Karpas-422 (cell line): ENCODE measurements at places on chromosomes 5 and 9.

GRCh38 chr5:54440456-54440893 lies 15.0 kb upstream of the HSPB3 start:
- DNase-seq = peak; percentile 57

- DNase-seq = no peak
These were observed 76.2 kb upstream of the IL6ST start for GRCh38 chr5:56070851-56071465.

- DNase-seq = no peak
These were observed 25.3 kb downstream of the PHF2 start for GRCh38 chr9:93601666-93602065.

DNA sequence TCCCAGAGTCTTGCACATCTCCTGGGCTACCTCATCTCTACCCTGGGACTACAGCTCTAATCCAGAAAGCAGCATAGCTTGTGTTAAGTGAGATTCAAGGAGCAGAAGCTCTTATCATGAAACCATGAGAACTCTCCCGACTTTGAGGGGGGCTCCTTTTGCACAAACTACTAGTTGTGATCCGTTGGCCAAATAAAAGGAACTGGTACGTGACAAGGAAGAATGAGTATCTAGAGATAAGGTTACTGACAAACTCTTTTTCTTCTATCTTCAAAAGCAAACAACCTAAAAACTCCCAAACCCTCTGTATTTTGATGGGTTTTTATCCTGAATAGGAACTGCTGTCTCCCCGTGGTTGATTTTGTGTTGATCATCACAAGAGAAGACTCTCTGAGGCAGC lies 168.5 kb downstream of the SLC24A2 start:
- no peak for DNase-seq

- no peak for DNase-seq
These were observed 246.0 kb downstream of the YTHDC2 start for GRCh38 chr5:113759505-113759904.

DNA sequence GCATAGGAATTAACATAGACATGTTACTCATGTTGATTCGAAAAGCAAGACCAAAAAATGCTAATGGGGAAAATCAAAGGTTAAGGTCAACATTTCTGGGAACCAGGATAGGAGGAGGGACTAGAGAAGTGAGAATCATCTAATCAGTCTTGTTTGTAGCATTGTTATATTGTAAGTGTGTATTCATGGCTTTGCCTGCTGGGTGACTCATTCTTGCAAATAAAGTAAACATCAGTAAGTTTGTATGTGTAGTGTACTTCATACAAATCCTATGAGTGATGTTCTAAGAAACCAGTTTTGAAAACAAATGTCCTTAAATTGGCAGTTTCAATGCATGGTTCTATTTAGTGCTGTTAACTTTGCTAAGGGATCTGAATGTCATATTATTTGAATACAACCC lies 79.0 kb upstream of the TMEM252 start:
- no peak for DNase-seq

DNA sequence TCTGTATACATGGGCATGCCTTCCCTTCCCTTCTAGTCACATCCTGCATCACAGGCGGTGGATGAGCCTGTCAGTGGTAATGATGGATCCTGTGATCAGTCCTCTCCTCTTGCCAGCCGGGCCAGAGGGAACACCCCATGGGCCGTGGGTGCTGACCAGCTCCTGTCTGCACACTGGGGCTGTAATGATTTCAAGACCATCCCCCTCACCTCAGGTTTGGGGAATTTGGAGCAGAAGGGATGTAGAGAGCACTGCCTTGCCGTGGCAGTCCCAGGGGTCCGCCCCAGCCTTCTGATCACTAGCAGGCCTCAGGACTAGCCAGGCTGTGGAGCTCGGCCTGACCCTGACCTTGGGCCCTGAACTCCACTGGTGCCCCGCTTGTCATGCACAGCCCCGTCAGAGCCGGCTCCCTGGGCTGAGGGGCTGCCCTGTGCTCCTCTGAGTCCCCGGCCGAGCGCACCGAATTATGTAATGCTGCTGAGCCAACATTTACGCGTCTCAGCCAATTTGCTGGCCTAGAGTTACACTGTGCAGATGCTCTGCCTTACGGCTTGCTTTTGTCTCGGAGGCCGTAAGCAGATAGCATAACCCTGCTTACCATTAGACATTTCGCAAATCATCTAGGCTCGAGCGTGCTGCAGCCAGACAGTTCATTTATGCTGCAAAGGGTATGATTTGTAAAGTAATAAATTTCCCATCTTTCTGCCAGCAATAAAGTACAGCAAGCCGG lies 155.3 kb downstream of the MACROH2A1 start:
- DNase-seq = no peak

- peak; percentile 75 for DNase-seq
These were observed 790 bp upstream of the IARS1 start for GRCh38 chr9:92294297-92294676.

GRCh38 chr5:88778736-88779135 lies 104.2 kb downstream of the MEF2C start:
- no peak for DNase-seq

GRCh38 chr5:17470064-17470463 lies 28.0 kb upstream of the TAF11L2 start:
- DNase-seq = no peak

GRCh38 chr5:160867976-160868375 lies 16.0 kb upstream of the ATP10B start:
- no peak for DNase-seq

- no peak for DNase-seq
These were observed 443.8 kb downstream of the LRRC70 start for GRCh38 chr5:63022403-63022802.

GRCh38 chr9:137820161-137820855 lies 57.3 kb upstream of the CACNA1B start:
- no peak for DNase-seq

GRCh38 chr5:27451377-27451776 lies 413.0 kb upstream of the CDH9 start:
- no peak for DNase-seq

- DNase-seq = no peak
These were observed 111.0 kb upstream of the PTCH1 start for GRCh38 chr9:95627802-95628201.

- DNase-seq = no peak
These were observed 522.3 kb upstream of the NUDT12 start for GRCh38 chr5:104084896-104085295.

- no peak for DNase-seq
These were observed 303.9 kb downstream of the ICE1 start for GRCh38 chr5:5726401-5726800.

DNA sequence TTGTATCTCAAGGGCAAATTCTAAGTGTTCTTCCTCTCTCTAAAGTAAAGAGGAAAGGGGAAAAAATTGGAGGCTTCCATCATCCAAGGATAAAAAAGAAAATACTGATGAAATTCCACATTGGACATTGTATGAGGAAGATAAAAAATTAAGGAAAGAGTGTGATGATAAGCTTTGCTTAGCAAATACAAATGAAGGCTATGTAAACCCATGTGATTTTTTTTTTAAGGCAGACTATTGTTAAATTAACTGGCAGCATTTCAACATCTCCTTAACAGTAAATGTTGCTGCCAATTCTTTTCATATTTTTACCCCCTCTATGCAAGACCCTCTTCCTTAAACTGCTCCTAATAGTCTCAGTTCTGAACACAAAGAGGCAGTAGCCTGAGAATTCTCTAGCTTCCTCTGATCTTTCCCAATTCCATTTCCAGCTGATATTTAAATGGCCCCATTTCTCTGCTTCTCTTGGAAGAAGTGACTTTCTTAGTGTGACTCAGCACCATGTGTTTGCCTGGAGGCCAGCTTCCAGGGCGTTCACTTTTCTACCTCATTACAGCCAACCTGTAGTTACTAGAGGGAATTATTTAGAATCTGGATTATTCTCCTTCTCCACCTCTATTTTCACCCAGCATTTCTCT lies 159.7 kb downstream of the TLE1 start:
- DNase-seq = no peak

DNA sequence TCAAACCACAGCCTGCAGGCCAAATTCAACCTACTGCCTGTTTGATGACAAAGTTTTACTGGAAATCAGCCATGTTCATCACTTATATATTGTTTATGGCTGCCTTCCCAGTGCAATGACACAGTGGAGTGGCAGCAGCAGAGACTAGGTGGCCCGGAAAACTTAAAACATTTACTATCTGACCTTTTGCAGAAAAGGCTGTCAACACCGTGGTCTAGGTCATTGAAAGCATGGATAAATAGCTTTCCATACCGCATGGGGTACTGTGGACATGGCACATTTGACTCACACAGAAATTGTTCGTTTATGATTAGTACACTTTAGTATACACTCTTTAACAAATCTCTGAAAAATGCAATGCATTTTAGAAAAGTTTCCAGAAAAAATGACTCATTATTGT lies 298.3 kb upstream of the EFNA5 start:
- no peak for DNase-seq

DNA sequence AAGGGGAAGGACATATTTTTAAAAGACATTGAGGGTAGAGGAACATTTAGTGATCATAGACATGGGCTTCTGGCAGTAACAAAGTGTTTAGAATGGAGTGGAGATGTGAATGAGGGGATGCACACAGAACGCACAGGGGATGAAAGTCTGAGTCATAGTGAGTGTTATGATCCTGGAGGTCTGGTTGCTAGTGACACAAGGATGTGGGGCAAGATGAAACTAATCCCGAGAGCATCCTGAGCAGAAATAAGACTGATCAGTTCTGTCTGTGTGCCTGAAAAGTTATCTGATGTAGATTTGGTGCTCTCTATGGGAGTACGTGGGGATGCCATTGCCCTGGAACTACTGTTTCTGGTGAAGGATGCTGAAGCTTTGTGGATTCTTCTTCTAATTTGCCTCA lies 141.1 kb downstream of the CHSY3 start:
- no peak for DNase-seq

DNA sequence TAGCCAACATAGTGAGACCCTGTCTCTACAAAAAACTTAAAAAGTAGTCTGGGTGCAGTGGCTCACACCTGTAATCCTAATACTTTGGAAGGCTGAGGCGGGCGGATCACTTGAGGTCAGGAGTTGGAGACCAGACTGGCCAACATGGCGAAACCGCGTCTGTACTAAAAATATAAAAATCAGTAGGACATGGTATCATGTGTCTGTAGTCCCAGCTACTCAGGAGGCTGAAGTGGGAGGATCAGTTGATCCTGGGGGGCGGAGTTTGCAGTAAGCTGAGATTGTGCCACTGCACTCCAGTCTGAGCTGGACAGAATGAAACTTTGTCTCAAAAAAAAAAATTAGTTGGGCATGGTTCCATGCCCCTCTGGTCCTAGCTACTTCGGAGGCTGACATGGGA lies 57.9 kb upstream of the MIER3 start:
- no peak for DNase-seq

DNA sequence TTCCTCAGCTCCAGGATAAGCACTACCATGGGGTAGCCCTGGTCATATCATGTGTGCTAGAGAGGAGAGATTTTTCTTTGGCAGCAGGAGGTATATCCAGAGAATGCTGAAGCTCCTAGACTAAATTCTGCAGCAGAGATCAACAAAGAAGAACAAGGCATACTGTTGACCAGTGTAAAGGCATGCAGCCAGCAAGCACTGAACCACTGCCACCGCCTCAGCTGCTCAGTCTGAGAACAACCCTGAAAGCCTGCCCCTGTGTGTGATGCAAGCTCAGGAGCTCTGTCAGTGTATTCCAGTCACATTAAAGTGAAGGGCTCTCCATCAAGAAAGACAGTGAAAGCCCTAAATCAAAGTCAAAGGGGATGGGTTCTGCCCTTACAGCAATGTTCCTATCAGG lies 439.5 kb upstream of the CD180 start:
- DNase-seq = no peak

- no peak for DNase-seq
These were observed 348.5 kb upstream of the RIOK2 start for GRCh38 chr5:97531549-97531948.

GRCh38 chr9:111063332-111063731 lies 25.1 kb upstream of the LPAR1 start:
- DNase-seq = no peak

DNA sequence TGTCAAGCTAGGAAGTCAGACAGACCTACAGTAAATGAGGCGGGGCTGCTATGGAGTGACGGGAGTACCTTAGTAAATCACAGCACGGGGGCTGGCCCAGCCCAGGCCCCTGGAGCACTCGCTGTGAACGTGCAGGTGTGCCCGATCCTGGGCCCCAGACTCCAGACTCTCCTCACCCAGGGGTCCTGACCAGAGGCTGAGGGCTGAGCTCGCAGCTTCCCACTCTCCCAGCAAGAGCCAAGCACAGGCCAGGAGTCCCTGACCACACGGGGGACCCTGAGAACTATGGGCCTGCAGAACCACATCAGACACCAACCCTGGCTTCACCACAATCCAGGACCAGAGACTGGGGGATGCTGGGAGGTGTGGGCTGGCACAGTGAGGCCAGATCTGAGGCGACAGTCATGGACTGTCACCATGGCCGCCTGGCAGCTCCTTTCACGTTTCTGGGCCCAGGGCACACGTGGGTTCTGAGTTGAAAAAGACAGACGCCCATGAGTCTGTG lies 73.4 kb downstream of the ADAMTS2 start:
- DNase-seq = no peak

GRCh38 chr5:141954194-141954593 lies 3.8 kb downstream of the PCDH12 start:
- DNase-seq = no peak

GRCh38 chr9:127974001-127974768 lies 6.6 kb downstream of the EEIG1 start:
- DNase-seq = no peak

GRCh38 chr9:97316904-97317303 lies 9.4 kb downstream of the CCDC180 start:
- DNase-seq = no peak

DNA sequence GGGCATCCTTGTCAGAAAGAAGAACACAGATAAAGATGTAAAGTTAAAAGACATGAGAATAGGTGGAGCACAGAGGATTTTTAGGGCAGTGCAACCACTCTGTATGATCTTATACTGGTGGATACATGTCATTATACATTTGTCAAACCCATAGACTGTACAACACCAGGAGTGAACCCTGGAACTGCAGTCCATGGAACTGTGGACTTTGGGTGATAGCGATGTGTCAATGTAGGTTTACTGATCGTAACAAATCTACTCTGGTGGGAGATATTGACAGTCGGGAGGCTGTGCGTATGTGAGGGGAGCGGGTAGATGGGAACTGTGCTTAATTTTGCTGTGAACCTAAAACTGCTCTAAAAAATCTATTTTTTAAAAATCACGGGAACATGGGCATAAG lies 60.6 kb downstream of the MROH2B start:
- no peak for DNase-seq

DNA sequence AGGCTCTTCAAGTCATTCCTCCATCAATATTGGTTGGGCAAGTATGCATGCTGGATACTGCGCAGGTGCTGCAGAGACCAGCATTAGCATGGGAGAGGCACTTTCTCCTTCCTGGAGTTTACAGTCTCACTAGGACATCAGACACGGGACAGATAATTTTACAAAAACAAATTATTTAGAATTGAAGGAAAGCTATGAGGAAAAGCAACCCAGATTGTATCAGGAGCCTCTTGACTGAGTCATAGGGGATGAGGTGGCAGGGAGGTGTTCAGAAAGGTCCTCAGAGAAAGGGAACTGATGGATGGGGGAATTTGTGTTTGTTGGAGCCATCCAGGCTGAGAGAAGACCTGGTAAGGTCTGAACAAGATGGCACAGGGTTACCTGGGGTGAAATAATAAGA lies 24.5 kb upstream of the RAB14 start:
- no peak for DNase-seq
